Fibroblast of lung (primary cell): ENCODE measurements at places on chromosomes 6 and 20. TPM values are rescaled to one million over a fixed set of nuclear protein-coding genes. Genes with fewer than 3 reads are reported as not detected.

The IMPG1 gene
- total RNA-seq: not detected in 2 replicates

The SLA2 gene
- not detected in 2 replicates for total RNA-seq

The ASIP gene
- not detected in 2 replicates for total RNA-seq

The ATP6V1G2 gene
- total RNA-seq: 4.1 and 11.2 TPM in 2 replicates

The MUCL3 gene
- total RNA-seq: not detected in 2 replicates

The LGSN gene
- under 0.01 TPM in 1 of 2 replicates, not detected in the other for total RNA-seq
